Mammary microvascular endothelial cell (primary cell): ENCODE measurements at places on chromosomes 16 and 17. TPM values are rescaled to one million over a fixed set of nuclear protein-coding genes. Genes with fewer than 3 reads are reported as not detected.

Gene ZNF785
- total RNA-seq = 4.8 and 5.2 TPM in 2 replicates

Gene CORO1A
- 4.5 and 7.1 TPM in 2 replicates for total RNA-seq

Gene CTRL
- total RNA-seq = 0.84 and 0.87 TPM in 2 replicates

Gene TBC1D3H
- total RNA-seq = not detected in 2 replicates

Gene B4GALNT2
- total RNA-seq = not detected in 2 replicates

Gene CXCL16
- 10.3 and 11.9 TPM in 2 replicates for total RNA-seq

Gene SEPHS2
- total RNA-seq = 28.8 and 31.7 TPM in 2 replicates

Gene TBX4
- not detected in 2 replicates for total RNA-seq

Gene ZNF385C
- total RNA-seq = not detected in 2 replicates

Gene TP53TG3B
- total RNA-seq = not detected in 2 replicates

Gene C1QTNF1
- 7.0 and 9.5 TPM in 2 replicates for total RNA-seq

Gene MYOCD
- total RNA-seq = not detected in 2 replicates
